ENCODE measurements at places on chromosomes 16 and 17.

DNA sequence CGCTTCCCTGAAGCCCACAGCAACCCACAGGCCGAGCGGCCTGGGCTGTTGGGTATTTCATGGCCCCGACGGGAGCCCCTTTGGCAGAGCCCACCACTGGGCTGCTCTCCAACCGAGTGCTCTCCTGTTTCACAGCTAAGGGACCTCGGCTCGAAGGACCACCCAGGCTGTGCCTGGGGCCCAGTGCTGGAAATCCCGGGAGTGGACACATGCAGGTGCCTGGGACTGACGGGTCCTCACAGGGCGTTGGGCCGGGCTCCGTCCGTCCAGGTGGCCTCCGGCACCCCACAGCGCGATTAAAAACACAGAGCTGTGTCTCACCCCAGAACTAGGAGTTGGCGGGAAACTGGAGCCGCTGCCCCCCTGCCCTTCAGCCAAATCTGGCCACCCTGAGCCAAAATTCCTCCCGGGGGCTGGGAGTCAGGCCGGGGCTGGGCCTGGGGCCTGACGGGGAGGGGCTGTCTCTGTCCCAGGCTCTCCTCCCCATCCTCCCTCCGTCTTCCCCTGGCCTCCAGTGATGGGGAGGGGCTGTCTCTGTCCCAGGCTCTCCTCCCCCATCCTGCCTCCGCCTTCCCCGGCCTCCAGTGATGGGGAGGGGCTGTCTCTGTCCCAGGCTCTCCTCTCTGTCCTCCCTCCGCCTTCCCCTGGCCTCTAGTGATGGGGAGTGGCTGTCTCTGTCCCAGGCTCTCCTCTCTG lies 14.1 kb downstream of the UTS2R start:
- DNase-seq: no peak

- DNase-seq: no peak
Observed at GRCh38 chr17:5962371-5962770, 107.8 kb upstream of the WSCD1 start.

- DNase-seq: no peak
Observed at GRCh38 chr16:58451265-58451689, 48.7 kb upstream of the NDRG4 start.

GRCh38 chr16:89179148-89179484 lies 7.6 kb downstream of the CDH15 start:
- no peak for DNase-seq

DNA sequence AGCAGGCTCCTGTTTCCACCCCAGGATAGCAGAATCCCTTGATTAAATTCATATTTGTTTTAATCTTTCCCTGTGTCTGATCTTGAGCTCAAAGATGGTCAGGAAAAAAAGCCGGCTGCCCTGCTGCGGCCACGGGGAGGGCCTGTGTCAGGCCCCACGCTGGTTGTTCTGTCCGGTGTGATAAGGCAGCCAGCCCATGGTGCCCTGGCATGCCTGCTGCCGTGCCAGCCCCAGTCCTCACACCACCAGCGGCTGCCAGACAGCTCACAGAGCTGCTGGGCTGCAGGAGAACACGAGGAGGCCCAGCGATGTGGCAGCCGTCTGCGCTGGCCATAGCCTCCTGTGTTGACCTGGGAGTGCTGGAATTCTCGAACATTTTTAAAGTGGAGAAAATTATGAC lies 34.7 kb upstream of the BRD7 start:
- no peak for DNase-seq

- DNase-seq: no peak
Observed at GRCh38 chr17:6456321-6456720, 12.1 kb downstream of the PIMREG start.

DNA sequence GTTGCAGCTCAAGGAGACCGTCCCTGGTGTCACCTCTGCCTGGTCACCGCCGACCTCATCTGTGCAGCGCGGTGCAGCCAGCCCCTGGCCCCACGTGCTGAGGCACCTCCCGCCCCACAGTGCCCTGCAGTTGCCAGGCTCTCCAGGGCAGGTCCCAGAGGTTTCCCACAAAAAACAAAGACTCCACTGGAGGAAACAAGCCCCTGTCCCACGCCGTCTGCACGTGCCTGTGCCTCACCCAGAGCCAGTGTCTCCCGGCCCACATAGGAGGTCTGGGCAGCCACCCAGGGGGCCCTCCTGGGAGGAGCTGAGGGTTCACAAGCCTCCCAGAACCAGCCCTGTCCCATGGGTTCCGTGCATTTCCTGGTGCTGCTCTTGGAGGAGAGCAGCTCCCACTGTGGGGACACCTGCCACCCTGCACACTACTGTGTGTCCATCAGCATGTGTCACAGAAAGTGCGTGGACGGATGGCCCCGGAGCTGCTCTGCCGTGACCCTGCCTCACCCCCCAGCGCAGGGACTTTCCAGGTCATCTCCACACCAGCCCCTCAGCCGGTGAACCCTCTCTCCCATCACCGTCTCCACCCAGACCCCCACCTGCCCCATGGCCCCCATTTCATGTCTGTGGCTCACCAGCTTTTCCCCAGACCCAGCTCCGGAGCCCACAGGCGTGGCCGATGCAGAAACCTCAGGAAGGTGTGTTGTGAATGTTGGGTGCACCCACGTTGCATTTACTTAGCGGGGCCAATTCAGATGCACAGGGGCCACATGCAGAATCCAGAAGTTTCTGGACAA lies 17.0 kb upstream of the CDH15 start:
- no peak for DNase-seq

DNA sequence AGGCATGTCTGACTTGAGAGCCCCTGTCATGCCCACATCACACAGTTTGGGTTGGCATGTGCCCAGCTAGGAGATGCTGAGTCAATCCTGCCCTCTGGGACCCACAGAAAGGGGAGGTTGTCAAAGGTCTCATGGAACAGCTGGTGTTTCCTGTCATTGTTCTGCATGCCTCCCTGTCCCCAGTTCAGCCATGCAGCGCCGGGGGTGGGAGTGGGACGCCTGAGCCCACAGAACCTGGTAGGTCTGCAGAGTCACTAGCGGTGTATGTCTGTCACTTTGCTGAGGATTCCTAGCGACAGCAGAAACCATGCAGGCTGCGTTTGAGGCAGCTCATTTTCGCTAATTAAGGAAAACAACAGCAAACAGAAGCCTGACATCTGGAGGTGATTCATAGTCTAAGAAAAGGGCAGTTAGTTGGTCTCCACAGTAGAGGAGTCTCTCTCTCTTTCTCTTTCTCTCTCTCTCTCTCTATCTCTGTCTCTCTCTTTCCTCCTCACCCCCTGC lies 19.6 kb upstream of the CCL1 start:
- DNase-seq: no peak

DNA sequence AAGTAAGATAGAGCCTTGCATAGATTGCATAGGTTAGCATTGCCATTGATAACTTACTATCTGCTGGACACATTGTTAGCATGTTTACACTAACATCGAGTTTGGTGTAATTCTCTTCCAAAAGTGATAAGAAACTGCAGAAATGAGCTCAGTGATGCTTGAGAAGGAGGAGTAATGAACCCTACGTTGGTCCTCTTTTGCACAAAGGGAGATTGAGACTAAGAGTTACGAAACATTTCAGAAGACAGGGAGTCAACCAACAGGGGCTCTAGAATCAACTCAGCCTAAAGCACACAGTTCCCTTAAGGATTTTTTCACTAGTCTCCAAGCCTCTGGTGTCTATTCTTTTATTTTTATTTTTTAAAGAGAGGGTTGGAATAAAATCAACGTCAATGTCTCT lies 6.8 kb downstream of the CCL7 start:
- no peak for DNase-seq

DNA sequence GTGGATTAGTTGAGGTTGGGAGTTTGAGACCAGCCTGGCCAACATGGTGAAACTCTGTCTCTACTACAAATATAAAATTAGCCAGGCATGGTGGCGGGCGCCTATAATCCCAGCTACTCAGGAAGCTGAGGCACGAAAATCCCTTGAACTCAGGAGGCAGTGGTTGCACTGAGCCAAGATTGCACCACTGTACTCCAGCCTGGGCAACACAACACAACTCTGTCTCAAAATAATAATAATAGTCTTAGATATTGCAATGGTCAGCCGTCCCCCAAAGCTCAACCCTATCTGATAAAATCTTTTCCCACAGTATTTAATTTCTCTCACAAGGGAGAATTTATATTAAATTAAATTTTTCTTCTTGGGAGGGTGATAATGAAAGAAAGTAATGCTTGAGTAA lies 169.6 kb downstream of the XYLT1 start:
- DNase-seq: no peak

GRCh38 chr17:44915321-44915726 lies at the start of gene GFAP:
Gene GFAP, minus strand, starts transcription at chr17:44915500. Its CDS starts 14 bp downstream, at chr17:44915486.
- no peak for DNase-seq

GRCh38 chr17:29251184-29251583 lies 4.5 kb downstream of the CRYBA1 start:
- no peak for DNase-seq

- no peak for DNase-seq
Observed at GRCh38 chr16:5575646-5576245, 478.2 kb upstream of the EEF2KMT start.

DNA sequence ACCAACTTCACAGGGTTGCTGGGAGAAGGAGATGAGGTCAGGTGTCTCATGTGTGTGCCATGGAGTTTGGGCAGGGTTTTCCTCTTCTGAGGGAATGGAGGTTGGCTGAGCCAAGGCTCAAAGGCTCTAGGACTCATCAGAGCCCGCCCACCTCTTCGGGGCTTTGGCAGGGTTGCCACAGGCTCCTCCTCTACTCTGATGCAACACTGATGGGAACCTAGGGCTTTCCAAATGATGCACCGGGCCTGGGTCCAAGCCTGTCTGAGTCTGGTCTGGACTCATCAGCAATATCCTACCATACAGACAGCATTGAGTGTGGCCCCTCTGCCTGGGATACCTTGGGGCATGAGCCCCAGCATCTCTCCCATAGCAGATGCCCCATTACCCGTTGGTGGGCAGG lies 59.5 kb upstream of the LHX1 start:
- no peak for DNase-seq

- no peak for DNase-seq
Observed at GRCh38 chr16:88387180-88387765, 4.5 kb downstream of the ZNF469 start.

GRCh38 chr16:55915096-55915827 lies 40.1 kb upstream of the CES5A start:
- no peak for DNase-seq

DNA sequence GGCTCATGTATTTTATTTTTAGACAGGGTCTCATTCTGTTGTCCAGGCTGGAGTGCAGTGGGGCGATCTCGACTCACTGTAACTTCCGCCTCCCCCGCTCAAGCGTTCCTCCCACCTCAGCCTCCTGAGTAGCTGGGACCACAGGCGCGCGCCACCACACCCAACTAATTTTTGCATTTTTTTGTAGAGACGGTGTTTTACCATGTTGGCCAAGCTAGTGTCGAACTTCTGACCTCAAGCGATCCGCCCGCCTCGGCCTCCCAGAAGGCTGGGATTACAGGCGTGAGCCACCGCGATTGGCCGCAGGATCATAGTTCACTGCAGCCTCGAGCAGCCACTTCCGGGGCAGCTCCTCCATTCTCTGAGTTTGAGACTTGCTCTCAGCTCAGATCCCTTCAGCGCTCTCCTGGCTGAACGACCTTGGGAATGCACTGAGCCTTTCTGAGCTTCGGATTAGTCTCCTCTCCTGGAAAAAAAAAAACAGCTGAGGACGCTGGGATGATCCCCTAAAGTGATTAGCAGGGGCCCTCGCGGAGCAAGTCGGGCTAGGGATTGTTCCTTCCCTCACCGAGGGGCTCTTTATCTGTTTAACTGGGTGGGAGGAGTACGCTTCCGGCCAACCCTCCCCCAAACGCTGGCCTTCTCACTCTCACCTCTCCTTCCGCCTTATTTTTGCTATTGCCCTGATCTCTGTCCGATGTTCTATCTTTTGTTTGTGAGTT lies 1.1 kb upstream of the PKMYT1 start:
- DNase-seq: no peak
